Activated CD8-positive, alpha-beta T cell treated with anti-CD3 and anti-CD28 coated beads for 36 hours (primary cell): ENCODE measurements at places on chromosomes 7 and 10.
A peak's percentile ranks its signal among the peaks of the same experiment; 100 is the strongest.

DNA sequence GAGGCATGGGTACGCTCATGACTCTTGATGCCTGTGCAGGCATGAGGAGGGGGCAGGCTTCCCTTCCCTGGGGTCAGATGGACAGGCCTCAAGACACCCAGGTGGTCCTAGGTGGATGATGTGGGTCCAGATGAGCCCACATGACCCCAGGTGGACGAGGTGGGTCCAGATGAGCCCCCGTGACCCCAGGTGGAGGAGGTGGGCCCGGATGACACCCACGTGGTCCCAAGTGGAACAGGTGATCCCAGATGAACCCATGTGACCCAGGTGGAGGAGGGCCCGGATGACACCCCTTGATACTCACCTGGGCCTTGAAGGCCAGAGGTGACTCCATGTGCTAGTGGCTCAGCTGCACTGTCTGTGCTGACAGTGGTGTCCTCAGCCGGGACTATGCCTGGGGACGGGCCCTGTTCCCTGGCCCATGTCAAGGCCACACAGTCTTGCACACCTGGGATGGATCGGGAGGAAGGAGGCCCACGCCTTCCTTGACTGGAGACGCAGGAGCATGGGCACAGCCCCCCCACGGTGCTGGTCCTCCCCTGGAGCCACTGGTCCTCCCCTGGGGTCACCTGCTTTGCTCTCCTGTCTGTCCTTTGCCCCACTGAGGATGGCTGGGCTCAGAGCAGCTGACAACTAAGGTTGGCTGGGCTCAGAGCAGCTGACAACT lies 3.2 kb downstream of the PRAP1 start:
- peaks cover 2% of the 10 kb centered on the region for H3K4me1 ChIP-seq
- no peak for DNase-seq
- no peaks in the 10 kb centered on the region for H3K36me3 ChIP-seq
- peaks cover 15% of the 10 kb centered on the region for H3K27me3 ChIP-seq

DNA sequence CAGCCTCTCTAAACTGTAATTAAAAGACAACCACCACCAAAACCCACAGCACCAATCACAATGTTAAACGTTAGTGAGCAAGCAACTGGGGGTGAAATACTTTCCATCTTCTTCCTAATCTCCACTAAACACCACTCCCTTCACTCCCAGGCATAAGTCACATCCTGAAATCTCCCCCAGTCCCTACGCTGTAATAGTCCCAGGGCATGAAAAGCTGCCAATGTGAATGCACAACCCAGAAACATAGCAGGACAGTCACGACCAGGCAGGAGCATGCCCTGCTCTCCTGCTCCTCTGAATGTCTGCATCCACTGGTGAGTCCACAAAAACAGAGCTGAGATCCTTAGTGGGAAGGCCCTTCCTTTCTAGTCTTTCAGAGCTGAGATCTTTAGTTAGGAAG lies 288.9 kb downstream of the PARD3 start:
- H3K4me1 ChIP-seq = peaks cover 2% of the 10 kb centered on the region
- no peak for DNase-seq
- no peak overlapping the region for H3K4me3 ChIP-seq
- H3K27ac ChIP-seq = no peak overlapping the region

- no peaks in the 10 kb centered on the region for H3K36me3 ChIP-seq
- H3K27me3 ChIP-seq = no peaks in the 10 kb centered on the region
- no peak overlapping the region for H3K4me3 ChIP-seq
- H3K27ac ChIP-seq = no peak overlapping the region
- no peaks in the 10 kb centered on the region for H3K4me1 ChIP-seq
- DNase-seq = no peak
Observed at GRCh38 chr7:79716329-79716728, 262.9 kb upstream of the MAGI2 start.

DNA sequence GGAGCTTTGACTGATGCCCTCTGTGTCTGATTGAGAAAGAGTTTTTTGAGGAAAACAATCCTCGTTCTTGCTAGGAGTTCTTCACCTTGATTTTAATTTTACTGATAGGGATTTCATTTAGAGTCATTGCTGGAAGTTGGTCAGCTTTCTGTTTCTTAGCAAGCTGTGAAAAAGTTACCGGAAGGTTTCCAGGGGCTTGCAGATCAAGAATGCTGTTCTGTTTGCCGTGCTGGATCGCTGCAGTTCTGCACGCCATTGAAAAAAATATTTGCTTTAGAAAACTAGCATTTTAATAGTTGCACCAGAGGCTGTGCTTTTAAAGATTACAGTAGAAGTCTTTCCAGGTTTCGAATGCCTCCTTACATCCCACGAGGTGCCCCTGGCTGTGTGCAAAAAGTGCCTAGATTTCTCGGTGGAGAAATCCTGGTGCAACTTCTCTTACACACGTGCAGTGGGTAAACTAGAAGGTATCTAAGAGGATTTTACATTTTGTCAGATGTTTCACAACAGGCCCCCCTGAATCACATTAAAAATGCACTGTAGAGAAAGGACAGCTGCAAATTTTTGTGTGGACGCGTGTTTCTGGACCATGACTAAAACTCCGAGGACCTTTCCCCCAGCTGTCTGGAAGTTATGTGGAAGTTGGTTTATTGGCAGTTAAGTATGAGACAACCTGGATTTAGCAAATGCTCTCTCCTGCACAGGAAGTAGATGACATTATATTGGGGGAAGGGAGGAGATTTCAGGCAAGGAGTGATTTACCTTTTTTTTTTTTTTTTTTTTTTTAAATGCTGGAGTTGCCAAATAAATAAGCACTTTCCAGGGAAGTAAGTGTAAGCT lies 5.8 kb downstream of the TCF7L2 start:
- H3K4me3 ChIP-seq = no peak overlapping the region
- H3K36me3 ChIP-seq = no peaks in the 10 kb centered on the region
- H3K27ac ChIP-seq = no peak overlapping the region

- peak overlapping the region; percentile 43 for H3K4me3 ChIP-seq
- H3K4me1 ChIP-seq = peaks cover 47% of the 10 kb centered on the region
- peak; percentile 54 for DNase-seq
- peak overlapping the region; percentile 53 for H3K27ac ChIP-seq
Observed at GRCh38 chr7:100884736-100885439, 4.6 kb downstream of the UFSP1 start.
